ENCODE measurements at places on chromosomes 16 and 17. TPM values are rescaled to one million over a fixed set of nuclear protein-coding genes. Genes with fewer than 3 reads are reported as not detected.

Gene FAM20A
- total RNA-seq: not detected

Gene METTL23
- total RNA-seq: 67.2 TPM

Gene CRHR1
- 0.25 TPM for total RNA-seq

Gene SRL
- total RNA-seq: not detected

Gene GRAPL
- not detected for total RNA-seq

Gene KLHDC4
- total RNA-seq: 38.2 TPM

Gene ZNF624
- total RNA-seq: 3.3 TPM

Gene CSH2
- not detected for total RNA-seq

Gene HBA1
- 1.1 TPM for total RNA-seq

Gene CA7
- total RNA-seq: not detected

Data from A549 treated with DMSO at 1 μM for 4 hours (cell line).